GM19239 (cell line): ENCODE measurements at places on chromosomes 2 and 18.

- no peak for DNase-seq
These were observed 74.0 kb upstream of the SESTD1 start for GRCh38 chr2:179338681-179339080.

- no peak for DNase-seq
These were observed 1.8 kb downstream of the EVX2 start for GRCh38 chr2:176081837-176082524.

DNA sequence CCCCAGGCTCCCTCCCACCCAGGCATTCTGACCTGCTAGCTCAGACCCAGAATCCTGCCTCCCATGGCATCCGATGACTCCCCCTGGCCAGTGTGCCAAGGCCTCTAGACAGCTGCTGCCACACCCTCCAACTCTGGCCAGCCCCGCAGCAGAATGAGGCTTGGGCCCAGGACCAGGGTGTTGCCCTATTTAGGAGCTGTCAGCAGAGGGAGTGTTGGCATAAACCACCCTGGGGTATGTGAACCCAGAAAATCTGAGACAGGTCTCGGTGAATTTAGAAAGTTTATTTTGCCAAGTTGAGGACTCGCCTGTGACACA, 134.3 kb downstream of the KLHL29 start:
- DNase-seq, result no peak

DNA sequence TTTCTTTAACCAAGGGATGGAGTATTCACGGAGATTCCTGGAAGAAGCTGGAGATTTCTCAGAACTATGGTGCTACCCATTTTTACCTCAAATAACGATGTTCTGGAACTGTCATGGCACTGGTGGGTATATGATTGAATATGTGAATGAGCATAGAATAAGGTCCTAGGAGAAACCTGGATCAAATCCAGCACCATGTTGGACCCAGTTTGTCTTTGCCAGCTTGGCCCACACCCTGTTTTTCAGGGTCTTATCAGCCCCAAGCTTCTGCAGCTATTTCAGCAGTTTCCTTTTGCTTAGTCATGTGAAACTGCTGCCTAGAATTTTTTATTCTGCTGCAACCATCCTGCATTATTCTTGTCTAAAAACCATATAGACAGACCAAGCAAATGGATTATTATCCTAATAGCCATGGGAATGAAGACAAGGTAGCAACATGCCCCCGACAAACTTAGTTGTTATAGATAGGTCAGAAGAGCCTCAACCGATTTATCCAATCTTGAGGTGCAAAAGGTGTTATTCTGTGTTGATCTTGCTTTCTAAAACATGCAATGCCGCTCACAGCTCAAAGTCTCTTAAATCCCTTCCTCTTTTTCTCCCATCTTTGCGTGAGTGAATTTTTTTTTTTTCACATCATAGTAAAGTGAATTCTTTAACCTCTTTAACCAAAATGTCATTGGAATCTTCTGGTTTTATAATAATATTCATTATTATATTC, 133.6 kb downstream of the PRPF40A start:
- no peak for DNase-seq

- DNase-seq, result no peak
These were observed 9.2 kb downstream of the TMEM18 start for GRCh38 chr2:668000-668398.

- DNase-seq, result no peak
These were observed 5.8 kb upstream of the CCDC88A start for GRCh38 chr2:55425431-55425831.

DNA sequence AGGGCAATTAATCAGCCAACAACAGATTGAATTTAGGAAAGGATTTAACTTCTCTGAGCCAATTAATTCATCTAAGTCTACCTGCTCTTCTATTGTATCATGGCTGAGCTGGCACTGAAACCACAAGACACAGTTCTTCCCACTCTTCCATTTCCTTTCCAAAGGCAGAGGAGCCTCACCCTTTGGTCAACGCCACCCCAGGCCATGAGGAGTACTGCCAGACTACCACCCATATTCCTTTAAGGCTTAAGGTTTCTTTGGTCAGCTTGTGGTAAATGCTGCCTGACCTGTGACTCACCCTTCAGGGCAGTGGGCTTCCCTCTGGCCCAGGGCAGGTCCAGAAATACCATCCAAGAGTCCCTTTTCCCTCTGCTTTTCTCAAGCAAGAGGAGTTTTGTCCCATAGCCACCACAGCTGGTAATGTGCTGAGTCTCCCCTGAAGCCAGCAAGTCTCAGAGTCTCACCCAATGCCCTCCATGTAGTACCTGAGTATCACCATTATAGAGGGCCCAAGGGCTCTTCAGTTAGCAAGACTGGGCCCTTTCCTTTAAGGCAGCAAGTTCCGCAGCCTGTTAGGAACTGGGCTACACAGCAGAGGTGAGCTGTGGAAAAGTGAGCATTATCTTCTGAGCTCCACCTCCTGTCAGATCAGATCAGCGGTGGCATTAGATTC, 900.5 kb upstream of the CRIM1 start:
- no peak for DNase-seq

GRCh38 chr18:39702888-39703287, 2137.3 kb upstream of the CELF4 start:
- no peak for DNase-seq

GRCh38 chr2:237297421-237298150, 116.4 kb downstream of the COL6A3 start:
- DNase-seq, result no peak

DNA sequence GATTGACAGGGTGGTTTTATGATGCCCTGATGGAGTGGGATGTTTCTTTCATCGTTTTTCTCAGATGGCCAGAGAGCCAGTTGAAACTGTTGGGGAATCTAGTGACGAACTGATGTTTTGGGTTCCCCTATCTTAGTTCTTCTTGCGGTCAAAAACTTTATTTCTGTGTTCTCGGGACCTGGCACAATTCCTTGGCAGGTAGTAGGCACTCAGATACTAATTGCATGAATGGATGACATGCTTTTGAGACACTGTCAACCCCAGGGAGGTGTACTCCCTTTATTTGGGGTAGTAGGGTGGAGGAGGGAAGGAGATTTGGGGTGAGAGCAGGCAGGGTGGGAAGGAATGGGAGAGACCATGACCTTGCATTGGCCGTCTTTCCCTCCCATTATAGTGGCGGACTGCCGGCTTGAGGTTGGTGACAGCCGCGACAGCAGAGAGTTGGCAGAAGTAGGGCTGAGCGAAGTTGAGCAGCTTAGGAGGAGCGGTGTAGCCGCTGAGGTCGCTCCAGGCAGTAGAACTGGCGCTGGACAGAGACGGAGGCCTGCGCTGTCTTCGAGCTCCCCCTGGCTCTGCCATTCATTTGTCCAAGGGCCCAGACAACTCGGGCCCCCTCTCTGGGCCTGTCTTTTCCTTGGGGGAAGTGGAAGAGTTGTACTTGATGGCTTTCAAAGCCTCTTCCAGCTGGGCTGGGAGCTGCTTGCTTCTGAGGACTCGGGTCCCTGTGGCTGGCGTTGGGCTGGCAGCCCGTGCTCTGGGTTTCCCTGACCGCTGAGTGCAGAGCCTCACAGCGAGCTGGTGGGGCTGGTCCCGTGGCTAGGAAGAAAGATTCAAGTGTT, 2.6 kb downstream of the TET3 start:
- no peak for DNase-seq

GRCh38 chr18:48949050-48949605, 1.6 kb downstream of the SMAD7 start:
- no peak for DNase-seq

GRCh38 chr2:229231328-229231868, 39.7 kb downstream of the PID1 start:
- no peak for DNase-seq

- no peak for DNase-seq
These were observed 2.0 kb downstream of the SATB2 start for GRCh38 chr2:199455545-199456382.

GRCh38 chr2:158025255-158025996, 76.2 kb upstream of the UPP2 start:
- DNase-seq, result no peak

GRCh38 chr2:74845991-74846390, 12.1 kb downstream of the HK2 start:
- DNase-seq, result no peak

DNA sequence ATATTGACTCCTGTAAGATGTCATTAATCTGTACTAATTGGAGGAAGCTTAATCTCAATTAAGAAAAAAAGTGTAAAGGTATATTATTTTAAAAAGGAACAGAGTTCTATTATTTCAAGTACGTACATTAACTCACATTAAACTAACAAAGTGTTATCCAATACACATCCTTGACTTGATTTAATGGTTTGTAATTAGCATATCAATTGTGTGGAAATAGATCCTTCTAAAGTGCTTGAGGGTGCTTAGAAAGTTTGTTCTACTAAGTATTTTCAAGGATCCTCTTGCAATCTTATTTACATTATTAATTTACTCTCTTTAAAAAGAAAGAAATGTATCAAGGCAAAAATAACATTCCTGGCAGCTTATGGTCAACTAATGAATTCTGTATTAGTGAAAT, 720.3 kb downstream of the KCNJ3 start:
- DNase-seq, result no peak

DNA sequence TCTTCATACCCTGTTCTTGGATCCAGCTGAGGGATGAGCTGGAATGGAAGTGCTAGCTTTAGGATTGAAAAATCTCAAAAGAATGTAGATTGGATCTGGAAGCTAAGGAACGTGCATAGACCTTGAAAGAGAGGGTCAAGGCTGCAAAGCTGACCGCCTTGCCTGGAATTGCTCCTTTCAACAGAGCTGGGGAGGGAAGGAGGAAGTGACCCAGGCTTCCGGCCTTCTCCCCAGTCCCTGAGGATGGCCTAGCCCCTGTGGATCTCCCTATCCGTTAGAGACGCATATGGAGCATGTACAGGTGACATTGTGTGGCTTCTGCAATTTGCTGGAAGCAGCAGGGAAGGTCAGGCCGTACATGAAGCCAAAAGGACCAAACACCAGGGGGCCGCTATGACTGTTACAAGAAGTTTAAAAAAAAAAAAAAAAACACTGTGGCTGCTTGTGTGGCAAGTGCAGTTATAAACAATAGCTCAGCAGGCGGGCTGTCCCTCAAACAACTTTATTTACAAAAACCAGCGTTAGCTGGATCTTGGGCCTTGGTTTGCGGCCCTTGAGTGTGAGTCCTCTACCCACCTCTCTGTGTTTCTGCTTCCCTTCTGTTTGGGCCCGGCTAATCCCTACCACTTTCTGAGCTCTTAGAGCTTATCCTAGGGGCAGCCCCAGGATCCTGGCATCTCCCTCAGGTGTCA, 227.6 kb downstream of the SEPTIN10 start:
- no peak for DNase-seq

DNA sequence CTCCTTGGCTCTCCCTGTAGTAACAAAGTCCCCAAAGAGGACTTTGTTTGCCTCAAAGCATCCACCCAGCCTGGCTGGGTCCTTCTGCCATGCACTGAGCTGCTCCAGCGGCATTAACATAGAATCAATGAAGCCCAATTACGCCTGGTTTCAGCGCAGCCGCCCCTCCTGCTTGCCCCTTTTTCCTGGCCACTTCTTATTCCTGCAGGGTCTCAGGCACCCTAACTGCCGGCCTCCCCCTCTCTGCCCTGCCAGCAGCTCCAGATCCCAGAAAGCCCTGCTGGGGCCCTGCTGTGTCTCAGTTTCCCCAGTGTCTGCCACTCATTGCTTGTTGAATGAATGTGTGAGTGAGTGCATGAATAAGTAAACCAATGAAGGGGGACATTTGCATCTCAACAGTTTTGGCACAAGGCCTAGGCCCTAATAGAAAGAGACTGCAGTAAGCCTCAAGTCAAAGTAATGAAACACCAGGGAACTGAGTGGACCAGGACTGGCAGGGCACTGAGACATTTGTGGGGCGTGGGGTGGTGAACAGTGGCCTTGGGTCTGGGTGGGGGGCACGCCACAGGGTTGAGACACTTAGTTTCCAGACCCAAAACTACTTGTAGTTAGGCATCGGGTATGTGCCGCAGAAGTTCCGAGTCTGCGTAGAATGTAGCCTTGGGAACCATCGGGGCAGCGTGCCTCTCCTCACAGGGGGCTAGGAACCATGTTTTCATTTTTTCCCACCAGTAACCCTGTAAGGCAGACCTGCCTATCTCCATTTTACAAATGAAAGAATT, 60.6 kb downstream of the SMAD7 start:
- no peak for DNase-seq

GRCh38 chr2:23828256-23828980, 98.5 kb downstream of the ATAD2B start:
- no peak for DNase-seq

- no peak for DNase-seq
These were observed 8.2 kb downstream of the KCNJ3 start for GRCh38 chr2:154706660-154707059.

DNA sequence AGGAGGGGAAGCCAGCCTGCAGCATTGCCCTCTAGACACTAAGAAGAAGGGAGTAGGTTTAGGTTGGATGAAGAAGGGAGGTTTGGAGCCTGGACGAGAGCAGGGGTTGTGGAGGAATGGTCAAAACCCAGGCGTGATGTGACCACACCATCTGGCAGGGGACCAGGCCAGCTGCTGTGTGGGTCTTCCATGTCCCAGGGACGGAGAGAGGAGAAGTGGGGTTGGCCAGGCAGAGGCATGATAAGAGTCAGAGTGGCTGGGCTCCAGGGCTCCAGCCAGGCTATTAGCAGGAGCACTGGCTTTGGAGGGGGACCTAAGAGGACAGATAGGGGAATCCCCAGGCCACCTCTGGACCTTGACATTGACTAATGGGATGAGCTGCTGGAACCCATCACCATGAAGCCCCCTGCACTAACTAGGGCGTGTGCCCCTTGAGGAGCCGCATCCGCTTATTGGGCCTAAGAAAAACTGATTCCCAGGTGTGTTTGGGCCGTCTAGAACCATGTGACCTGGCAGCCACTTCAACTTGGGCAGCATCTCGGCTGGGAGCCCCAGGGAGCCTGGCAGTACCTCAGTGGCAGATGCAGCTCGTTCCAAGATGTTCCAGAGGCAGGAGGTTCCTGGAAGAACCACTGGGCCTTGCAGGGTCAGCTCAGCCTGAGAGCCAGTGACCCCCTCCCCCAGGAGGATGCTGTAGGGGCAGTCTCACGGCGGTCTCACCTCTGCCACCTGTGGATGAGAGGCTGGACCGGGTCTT, 235.1 kb downstream of the AGAP1 start:
- DNase-seq, result no peak

GRCh38 chr2:8677646-8678592, 3.9 kb upstream of the ID2 start:
- DNase-seq, result no peak

GRCh38 chr2:9732824-9733223, 102.0 kb upstream of the YWHAQ start:
- DNase-seq, result no peak

DNA sequence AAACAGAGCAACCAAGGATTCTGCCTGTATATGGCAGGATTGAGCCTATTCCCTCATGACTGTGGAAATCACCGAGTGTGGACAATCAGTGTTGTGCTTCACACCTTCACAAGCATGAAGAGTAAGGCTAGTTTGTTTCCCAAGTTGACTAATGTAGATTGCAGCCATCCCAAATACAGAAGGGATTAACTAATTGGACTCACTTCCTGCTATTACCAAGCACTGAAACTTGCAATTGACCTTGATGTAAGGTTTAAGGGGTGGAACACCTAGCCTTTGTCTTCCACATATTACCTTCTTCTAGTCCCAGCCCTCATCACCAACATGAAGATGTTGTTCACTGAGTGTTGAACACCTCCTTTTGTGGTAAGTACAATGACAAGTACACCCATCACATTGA, 120.9 kb upstream of the RND3 start:
- no peak for DNase-seq
